ENCODE measurements at places on chromosomes 16 and 17.
A peak's percentile ranks its signal among the peaks of the same experiment; 100 is the strongest.

DNA sequence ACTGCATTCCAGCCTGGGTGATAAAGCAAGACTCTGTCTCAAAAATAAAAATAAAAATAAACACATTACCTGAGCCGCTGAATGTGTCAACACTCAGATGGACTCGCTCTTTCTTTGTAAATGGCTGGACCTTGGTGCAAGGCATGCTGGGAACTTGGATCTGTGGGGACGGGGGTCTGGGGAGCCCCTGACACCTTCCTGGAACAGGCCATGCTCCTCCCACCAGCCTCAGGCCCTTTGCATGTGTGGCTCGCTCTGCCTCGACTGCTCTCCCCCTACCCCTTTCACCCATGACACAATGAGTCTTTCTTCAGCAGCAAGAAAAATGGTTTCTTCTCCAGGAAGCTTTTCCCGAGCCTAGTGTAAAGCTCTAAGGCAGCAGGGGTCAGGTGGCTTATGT, 94.0 kb upstream of the CDH5 start:
- DNase-seq: no peak

GRCh38 chr16:175011-175949, 1.2 kb upstream of the HBA1 start:
- no peak for DNase-seq

GRCh38 chr17:8927395-8927794, 38.1 kb downstream of the PIK3R5 start:
- DNase-seq: no peak

GRCh38 chr16:69073181-69073702, 32.2 kb upstream of the HAS3 start:
- DNase-seq: peak; percentile 92

DNA sequence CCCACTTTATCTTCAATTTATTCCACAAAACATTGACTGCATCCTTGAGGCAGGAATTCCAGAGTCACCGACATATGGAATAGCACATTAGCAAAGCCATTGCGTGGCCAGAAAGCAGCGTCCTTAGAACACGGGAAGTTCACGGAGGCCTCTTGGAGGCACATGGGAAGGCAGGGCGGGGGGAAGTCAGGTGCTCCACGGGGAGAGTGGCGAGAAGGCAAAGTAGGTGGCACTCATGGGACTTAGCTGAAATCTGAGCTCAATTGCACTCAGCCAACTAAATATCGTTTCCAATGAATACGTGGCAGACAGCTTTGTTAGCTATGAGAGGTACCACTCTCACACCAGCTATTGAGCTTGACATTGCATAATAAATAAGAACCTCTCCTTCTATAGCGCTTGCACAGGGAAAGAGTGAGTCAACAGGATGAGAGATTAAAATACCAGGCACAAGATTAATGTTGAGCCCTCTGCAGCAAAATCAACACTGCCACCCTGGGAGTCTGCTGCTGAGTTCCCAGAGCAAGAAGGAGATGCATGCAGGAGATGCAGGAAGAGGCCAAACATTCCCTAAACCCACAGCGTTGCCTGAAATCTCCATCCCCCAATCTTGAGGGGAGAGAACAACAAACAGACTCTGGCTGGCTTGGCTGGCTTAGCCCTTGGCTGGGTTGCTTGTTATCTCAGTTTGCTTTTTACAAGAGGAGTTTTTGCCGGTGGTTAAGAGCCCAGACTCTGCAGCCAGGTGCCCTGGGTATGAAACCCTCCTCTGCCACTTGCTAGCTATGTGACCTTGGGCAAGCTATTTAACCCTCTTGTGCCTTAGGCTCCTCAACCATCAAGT, 28.8 kb downstream of the ABCC12 start:
- DNase-seq: peak; percentile 38

- no peak for DNase-seq
Measured at GRCh38 chr17:75909051-75909811, 4.5 kb upstream of the MRPL38 start.

GRCh38 chr17:36773039-36773438, 164.2 kb upstream of the LHX1 start:
- no peak for DNase-seq

- no peak for DNase-seq
Measured at GRCh38 chr17:7711051-7711755, 6.2 kb downstream of the EFNB3 start.

DNA sequence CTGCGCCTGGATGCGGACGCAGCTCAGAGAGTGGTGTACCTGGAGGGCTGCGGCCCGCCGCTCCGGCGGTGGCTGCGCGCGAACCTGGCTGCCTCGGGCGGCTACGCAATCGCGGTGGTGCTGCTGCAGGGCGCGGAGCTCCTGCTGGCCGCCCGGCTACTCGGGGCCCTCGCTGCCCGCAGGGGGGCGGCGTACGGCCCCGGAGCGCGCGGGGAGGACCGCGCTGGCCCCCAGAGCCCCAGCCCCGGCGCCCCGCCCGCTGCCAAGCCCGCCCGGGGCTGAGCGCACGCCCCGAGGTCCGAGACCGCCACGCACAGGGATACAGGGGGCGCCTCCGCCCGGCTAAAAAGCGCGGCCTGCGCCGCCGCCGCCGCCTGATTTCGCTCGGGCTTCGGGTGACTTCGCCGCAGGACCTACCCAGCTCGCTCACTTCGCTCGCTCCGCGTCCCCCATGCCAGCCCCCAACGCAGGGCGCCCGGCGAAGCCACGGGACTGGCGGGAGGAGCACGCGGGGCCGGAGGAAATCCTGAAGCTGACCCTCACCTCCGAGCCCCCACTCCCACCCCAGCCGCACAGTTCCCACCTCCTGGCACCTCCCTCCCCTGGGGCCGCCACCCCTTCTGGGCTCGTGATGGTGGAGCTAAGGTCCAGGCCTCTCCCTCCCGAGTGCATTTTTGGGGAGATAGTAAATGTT, 8.2 kb downstream of the PDE6G start:
- no peak for DNase-seq

DNA sequence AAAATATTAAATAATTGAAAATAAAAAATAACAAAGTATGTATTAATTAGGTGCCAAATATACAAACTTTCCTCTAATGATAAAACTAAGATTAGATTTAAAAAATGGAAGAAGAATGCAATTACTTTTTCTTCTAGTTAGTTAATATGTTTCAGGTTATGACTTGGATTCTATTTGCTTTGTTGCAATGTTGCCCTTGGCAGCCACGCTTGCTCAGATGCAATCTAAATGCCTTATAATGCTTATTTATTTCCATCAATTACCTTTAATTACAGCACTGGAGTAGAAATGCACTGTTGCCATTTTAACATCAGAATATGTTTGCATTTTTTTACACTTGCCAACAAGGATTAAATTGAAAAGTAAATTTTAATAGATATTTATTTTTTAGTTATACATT, 263.9 kb downstream of the CNTNAP4 start:
- no peak for DNase-seq

DNA sequence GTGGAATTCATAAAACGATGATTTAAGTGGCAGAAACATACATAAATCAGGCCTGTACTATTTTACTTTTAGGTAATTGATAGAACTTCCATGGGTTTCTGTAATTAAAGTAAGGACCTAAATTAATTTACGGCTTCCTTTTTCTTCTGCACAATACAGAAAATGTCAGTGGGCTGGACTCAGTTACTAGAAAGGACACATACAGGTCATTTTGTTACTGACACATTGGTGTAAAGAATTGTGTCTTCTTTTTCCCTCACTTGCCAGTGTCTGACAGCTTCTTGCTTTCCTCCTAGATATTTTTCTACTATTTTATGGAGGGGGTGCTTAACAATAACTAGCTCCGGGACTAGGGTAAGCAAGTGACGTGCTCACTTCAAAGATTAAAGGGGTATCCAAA, 304.8 kb downstream of the RBFOX1 start:
- DNase-seq: no peak

DNA sequence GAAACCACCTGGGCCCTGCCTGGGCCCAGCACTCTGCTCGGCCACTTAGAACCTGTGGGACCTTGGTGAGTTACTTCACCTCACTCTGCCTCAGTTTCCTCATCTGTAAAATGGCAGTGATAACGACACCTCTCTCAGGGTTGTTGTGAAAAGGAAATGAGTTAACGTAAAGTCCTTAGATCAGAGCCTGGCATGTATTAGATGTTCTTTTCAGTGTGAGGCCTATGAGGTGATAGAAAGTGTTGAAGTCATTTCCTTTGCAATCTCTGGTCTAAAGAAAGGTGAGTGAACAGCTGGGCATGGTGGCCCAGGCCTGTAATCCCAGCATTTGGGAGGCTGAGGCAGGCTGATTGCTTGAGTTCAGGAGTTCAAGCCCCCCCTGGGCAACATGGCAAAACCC, 51.7 kb upstream of the LGALS9 start:
- DNase-seq: no peak

DNA sequence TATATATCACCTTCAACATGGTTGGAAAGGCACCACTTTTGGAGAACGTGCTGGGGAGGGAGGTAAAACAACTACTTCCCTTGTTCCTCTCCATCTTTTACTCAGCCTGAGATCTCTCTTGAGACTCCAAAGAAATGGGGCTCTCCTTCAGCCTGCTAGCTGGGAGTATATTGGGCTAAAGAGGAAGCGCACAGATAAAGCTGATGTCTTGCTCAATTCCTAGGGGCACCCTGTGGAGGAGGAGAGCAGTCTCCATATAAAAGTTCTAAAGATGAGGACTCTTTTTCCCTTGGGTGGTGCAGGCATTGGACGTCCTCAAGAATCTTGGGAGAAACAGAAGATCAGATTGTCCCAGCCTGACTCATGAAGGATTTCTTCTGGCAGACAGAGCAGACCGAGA, 4.6 kb upstream of the ETV4 start:
- DNase-seq: no peak

DNA sequence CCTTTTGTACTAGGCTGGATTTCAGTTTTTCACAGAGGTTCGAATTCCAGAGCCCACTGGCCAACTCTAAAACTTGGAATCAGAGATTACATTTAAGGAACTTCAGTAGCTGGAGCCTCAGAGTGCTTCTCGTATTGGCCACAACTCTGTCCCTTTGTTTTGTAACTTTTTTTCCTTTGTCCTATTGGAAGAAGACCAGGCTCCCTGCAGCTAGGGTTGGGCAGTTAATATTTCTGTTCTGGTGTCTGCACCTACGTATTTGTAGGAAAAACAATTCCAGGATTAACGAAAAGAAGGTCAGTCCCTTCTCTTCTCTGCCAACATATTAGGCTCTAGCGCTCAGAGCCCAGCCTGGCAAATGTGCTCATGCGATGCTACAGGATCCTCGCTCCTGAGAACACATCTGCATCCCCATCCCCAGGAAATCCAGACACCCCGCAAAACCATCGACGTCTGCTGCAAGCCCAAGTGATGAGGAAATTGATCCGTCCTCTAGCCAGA, 1.9 kb downstream of the CDH11 start:
- DNase-seq: no peak

DNA sequence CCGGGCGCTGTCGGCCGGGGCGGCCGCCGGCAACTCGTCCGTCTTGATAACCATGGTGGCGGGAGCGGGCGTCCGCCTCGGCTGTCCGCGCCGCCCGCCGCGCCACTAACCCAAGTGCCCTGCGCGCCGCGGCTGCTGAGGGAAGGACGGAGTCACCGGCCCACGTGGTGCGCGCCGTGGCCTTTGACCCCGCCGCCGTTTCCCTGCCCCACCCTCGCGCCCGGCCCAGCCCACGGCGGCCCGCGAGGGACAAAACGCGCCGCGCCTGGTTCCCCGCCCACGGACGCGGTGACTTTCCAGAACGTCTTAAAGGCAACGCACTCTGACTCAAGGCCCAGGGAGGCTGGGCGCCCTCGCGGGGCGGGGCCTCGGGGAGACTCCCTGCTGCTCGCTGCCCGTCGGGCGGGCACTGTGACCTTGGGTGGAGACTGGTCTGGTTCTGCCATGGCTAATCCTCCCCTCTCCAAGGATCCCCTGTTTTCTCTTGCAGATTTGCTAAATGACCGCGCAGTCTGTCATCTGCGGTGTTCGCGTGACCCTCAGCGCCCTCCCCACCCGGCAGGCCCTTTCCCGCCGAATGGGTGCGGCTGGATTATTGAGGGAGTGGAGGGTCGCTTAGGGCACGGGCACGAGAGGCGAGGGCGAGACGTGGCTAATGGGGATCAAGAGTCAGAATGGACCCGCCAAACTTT, at the start of gene CLUH:
Gene CLUH (minus strand): TSS at position 157 of the 692 bp plus-strand sequence. CDS start 103 bp downstream, at position 54.
- peak; percentile 81 for DNase-seq

- no peak for DNase-seq
Measured at GRCh38 chr17:27579897-27580321, 51.1 kb upstream of the LGALS9 start.

DNA sequence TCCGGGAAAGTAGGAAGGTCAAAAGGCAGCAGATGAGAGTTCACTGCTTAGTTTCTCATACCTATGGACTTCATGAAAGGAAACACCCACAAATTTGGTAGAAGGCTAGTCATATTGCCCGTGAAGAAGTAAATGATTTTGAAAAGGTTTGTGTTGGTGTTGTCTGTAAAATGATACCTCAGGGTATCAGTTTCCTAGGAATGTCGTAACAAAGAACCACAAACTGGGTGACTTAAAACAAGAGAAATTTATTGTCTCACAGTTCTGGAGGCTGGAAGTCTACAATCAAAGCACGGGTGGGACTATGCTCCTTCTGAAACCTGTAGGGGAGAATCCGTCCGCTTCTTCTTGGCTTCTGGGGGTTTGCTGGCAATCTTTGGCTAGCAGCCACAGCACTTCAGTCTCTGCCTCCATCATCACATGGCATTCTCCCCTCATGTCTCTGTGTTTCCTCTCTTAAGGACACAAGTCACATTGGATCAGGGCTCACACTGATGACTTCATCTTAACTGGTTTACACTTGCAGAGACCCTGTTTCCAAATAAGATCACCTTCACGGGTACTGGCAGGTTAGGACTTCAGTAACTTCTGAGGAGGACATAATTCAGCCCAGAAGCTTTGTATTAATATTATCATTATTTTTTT, 2.0 kb upstream of the NAE1 start:
- no peak for DNase-seq

GRCh38 chr17:18187226-18187625, 3.6 kb downstream of the ALKBH5 start:
- no peak for DNase-seq

- DNase-seq: no peak
Measured at GRCh38 chr16:74304835-74305176, 8.2 kb downstream of the PSMD7 start.

DNA sequence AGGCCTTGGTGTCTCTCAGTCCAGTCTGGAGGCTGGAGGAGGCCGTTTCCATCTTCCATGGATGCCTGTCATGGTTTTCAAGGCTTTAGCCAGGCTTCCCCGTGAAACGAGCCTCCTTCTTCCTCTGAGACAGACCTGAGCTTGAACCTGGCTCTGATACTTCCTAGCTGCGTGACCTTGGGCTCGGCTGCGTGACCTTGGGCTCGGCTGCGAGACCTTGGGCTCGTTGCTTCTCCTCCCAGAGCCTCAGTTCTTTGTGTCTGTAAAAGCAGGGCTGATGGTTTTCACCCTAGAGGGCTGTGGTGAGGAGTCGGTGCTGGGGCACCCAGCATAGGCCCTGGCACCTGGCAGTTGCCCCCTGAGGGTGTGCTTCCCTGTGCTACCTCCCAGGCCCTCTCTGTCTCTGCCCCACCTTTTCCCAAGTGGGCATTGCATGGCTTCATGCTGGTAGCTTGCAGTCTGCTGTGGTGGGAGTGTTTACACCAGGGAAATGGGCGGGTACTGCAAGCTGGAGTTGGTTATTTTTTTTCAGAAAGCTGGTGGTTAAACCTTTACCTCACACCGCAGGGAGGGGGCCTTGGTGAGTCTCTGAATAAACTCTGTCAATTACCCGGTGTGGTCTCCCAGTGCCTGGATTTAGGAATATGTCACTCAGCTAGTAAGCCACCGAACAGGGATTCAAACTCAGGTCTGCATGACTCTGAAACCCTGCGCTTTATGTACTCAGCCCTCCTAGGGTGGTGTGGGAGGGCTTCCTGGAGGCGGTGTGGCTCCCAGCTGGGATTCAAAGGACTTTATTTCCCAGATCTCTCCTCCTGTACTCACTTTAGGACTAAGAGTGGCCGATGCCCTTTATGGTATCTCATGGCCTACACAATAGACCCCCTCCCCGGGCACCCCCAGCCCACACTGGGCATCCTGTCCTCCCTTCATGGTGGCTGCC, 129.0 kb upstream of the CIBAR2 start:
- no peak for DNase-seq
